GM12892 (cell line): ENCODE measurements at places on chromosomes 11 and 22.

DNA sequence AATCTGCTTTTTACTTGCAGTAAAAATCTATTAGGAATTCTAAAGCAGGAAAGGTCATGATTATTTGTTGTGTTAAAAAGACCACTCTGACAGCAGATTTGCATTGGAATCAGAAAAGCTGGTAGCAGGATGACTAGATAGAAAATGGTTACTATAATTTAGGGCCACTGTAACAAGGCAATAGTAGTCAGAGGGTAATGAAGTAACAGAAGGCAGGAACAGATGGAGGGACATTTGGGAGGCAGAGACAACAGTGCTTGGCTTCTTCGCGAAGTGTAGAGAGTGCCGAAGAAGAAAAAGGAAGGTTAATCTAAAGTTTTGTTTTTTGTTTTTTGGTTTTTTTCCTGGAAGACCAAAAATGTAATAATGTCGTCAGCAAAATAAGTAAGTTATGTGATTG is 129.8 kb upstream of the SLC5A12 start:
- DNase-seq: no peak

DNA sequence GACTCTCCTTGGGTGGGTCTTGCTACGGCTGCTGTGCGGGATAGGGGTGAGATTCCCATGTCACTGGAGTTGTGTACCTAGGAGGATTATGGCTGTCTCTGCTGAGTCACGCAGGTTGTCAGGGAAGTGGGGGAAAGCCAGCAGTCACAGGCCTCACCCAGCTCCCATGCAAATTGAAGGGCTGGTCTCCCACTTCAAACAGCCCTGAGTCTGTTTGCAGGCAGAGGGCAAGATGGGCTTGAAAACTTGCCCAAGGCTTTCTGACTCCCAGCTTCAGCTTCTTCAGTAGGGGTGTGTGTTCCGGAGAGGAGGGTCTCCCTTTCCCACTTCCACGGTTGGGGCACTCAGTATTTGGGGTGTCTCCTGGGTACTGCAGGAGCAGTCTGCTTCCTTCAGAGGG is 10.9 kb upstream of the SC5D start:
- DNase-seq: no peak

DNA sequence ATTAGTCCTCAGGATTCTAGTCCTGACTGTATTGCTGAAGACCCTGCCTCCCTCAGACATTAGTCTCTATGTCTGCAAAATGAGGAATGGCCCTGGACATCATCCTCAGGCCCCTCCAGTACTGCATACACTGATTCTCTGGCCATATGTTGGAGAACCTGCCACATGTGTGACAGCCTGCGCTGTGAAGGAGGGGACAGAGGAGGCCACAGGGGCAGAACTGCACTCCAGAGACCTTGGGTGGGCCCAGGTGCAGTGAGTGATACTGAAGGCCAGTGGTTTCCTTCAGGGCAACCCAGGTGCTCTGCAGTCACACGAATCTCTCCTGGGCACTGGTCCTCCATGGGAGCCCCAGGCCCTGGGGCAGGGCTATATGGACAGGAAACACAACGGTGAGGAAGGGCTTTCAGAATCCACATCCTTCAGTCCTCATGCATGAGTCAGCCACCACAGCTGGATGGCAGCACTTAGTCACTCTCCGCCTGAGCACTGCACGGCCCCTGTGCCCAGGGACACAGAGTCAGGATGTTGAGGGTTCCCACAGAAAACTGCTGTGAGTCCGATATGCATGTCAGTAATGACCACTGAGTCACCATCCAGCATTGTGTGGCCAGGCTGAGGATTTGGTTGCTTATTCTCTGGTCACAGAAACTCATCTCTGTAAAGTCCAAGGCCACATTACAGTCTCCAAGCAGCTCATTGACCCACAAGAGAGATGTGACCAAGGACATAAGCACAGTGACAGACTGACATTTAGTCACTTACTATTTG is 39.7 kb downstream of the ME3 start:
- DNase-seq: no peak

DNA sequence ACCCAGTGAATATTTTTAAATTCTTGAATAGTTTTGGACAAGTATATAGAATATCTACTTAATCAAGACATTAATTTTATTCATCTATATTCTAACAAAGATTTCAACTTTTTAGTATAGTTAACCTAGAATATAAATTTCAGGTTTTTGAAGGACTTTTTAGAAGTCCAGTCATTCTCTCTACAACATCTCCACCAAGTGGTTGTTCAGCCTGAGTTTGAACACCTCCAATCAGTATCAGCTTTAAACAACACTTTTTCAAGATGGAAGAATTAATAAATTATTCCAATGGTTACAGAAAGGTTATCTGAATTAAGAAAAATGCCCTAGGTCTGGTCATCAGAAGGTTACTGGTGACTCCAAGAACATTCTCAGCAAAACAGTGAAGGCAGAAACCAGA is 31.8 kb downstream of the EIF3M start:
- no peak for DNase-seq

GRCh38 chr11:43947003-43947500 is 4.6 kb downstream of the C11orf96 start:
- no peak for DNase-seq

DNA sequence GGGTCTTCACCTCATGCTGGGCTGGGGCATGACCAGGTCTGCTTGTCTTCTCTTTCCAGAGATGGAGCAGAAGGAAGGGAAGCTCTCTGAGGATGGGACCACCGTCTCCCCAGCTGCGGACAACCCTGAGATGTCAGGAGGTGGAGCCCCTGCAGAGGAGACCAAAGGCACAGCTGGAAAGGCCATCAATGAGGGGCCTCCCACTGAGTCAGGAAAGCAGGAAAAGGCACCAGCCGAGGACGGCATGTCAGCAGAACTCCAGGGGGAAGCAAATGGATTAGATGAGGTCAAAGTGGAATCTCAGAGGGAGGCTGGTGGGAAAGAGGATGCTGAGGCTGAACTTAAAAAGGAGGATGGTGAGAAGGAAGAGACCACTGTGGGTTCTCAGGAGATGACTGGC is 5.2 kb downstream of the SMTNL1 start:
- DNase-seq: no peak

- no peak for DNase-seq
These were observed 324.7 kb downstream of the ETS1 start for GRCh38 chr11:128262463-128263345.

DNA sequence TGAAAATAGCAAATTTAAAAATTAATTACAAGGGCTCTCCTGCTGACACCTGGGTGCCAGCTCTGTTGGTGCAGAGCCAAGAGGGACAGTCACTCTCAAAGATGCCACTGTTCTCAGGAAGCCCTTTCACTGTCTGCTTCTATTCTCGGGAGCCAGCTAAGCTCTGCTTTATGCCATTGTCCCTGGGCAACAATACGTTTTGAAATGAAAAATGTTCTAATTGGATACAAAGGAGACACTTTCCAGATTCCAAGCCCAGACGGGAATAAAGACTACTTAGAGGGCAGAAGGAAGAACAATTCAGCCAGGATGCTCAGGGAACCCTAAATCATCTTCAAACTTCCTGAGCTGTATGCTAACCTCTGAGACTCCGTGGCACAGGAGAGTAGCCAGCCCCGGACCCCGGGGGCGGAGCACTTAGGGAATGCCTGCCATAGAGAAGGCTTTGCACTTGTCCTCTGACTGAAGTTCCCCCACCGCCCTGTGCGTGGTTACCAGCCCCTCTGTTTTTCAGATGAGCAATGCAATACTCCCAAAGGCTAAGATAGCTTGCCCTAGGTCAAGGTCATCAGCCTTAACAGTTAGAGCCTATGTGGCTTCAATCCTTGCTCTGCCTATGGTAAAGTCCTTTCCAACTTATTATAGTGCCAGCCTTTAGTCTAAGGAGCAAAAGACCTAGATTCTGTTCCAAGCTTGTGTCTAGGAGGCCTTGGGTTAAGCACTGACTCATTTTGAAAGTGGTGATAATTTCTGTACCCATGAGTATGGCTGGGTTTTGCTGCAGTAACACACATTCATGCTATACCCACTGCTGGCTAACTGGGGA is 150.9 kb downstream of the CACNA1I start:
- DNase-seq: no peak

DNA sequence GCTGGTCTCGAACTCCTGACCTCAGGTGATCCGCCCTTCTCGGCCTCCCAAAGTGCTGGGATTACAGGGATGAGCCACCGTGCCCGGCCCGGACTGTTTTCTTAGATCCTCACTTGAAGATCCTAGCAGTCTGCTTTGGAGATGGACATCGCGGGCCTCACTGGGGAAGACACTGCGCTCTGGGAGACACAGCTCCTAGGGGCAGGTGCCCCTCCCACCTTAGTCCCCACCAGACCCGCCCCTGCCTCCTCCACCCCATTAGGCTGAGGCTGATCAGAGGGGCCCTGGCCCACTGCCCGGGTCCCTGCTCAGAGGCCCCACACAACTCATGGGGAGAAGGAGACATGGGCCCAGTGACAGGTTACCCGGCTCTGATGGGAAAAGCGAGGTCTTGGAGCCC is 11.3 kb upstream of the LTO1 start:
- no peak for DNase-seq

DNA sequence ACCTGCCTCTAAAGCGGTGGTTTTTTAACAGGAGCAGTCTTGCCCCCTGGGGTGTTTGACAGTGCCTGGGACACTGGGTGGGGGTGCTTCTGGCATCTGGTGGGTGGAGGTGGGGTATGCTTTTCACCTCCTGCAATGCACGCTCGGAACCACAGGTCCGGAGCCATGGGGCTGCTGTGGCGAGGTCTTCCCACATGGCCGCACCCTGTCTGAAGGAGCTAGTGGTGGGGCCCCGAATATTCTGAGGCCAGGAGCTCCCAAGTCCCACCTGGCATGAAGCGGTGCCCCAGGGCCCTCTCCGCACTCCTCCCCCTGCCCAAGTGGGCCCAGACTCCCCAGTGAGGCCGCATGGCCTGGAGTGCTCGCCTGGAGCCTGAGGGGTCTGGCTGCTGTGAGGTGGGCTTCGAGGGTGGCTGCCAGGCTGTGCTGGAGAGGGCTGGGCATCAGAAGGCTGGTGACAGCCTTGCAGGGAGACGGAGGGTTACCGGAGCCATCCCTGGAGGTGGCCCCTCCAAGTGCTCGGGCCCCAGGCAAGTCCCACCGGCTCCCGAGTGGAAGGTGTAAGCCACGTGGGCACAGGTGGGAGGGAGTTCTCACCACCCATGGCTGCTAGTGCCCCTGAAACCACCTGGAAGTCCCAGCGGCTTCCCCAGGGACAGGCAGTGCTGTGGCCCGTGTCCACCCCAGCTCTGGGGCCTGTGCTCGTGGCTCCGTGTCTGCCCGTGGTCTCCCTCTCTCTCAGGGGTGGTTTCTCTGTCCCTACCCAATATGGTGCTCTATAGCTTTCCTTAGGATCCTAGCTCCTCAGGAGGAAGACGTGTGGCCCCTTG is 15.1 kb downstream of the TBX1 start:
- no peak for DNase-seq

- DNase-seq: peak; percentile 83
These were observed at the start of gene MACROD1 for GRCh38 chr11:64165842-64166635. TSS of gene MACROD1 (minus strand) at chr11:64166113. CDS start at chr11:64165994, 119 bp downstream.

GRCh38 chr11:84564180-84564866 is 1062.8 kb downstream of the DLG2 start:
- no peak for DNase-seq

GRCh38 chr22:23657727-23658126 is 25.6 kb upstream of the DRICH1 start:
- no peak for DNase-seq

GRCh38 chr11:84264066-84264465 is 977.9 kb upstream of the CCDC90B start:
- DNase-seq: no peak

DNA sequence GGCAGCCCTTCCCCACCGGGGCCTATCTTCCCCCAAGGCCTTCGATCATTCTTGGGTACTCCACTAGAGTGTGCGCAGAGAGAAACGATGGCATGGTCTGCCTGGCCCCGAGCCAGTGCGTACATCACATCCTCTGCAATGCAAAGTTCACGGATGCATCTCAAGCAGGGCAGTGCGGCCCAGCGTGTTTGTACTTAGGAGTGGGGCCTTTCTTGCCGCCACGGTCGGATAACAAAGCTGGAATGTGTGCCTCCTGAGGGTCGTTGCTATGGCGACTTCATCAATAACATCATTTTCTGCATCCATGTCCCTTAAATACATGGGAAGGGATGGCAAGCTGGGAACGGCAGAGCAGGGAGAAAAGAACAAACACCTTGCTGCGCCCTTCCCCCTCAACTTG is 73.9 kb downstream of the SCUBE1 start:
- no peak for DNase-seq

DNA sequence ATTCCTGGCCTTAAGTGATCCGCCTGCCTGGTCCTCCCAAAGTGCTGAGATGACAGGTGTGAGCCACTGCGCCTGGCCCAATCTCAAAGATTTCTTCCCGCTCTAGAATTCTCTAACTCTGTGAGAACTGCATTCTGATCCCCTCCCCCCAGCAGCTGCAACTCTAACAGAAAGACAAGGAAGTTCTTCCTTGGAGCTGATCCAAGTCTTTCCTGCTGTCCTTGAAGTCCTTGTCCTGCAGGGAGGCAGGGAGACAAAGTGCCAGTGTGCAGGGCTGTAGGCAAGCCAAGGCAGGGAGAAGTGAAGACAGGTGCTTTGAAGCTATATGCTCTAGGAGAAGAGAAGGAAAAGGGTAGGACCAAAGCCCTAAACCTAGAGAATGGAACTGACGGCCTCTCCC is 9.5 kb upstream of the GGA1 start:
- no peak for DNase-seq

GRCh38 chr11:11661326-11662040 is 39.7 kb upstream of the GALNT18 start:
- no peak for DNase-seq

GRCh38 chr11:62645671-62645945 is 805 bp downstream of the GANAB start:
- no peak for DNase-seq

- DNase-seq: no peak
These were observed 275.4 kb upstream of the NARS2 start for GRCh38 chr11:78850078-78850477.

- DNase-seq: no peak
These were observed 24.8 kb upstream of the THY1 start for GRCh38 chr11:119447664-119448242.

DNA sequence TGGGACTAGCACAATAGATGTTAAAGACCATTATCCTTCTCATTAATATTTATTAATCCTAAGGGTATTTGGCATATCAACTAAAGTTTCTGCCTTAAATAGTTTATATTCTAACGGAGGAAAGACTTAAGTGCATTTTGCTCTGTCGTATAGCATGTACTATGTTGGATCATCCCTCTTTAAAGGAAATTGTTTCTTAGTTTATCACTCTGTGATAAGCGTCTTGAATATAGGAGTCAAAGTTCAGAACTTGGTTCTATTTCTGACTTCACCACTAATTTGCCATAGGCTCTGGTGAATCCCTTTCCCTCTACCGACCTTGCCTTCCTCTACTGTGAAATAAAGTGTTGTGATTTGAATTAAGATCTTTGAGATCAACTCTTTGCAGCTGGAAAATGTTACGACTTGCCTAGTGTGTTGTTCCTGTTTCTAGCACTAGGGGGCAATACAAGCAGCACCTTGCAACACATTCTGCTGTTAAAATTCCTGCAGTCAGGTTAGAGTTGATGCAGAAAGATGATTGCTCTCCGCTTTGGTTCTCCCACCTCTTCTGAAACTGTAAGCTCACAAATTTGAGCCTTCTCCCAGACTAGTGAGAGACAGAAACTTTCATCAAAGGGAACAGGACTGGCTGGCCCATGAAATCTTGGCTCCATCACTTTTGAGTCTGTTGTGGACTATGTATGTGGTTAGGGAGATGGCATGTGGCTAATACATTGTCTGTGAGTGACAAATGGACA is 27.8 kb upstream of the ZNRF3 start:
- DNase-seq: peak; percentile 26

GRCh38 chr11:23336961-23337360 is 476.7 kb upstream of the CCDC179 start:
- DNase-seq: no peak

- no peak for DNase-seq
These were observed 45.3 kb upstream of the GCAT start for GRCh38 chr22:37762389-37762836.
